ENCODE measurements at places on chromosomes 11 and 22.

GRCh38 chr11:26946257-26946716 is 47.6 kb upstream of the FIBIN start:
- DNase-seq = no peak

DNA sequence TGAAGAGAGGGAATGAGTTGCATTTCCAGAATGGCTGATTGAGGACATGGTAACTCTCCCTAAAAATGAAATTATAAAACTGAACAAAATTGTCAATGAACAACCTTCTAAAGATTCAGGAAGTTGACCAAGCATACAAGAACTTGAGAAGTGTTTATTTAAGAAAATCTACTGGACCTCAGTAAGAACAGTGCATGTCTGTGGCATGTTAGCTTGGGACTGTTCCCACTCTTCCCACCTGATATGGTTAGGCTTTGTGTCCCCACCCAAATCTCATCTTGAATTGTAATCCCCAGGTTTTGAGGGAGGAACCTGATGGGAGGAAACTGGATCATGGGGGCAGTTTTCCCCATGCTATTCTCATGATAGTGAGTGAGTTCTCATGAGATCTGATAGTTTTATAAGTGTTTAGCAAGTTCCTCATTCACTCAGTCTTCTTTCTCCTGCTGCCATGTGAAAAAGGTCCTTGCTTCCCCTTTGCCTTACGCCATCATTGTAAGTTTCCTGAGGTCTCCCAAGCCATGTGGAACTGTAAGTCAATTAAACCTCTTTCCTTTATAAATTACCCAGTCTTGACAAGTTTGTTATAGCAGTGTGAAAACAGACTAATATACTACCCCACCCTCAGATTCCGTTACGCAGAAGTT is 15.4 kb downstream of the MS4A13 start:
- DNase-seq = no peak

GRCh38 chr22:36773935-36774334 is 2.0 kb downstream of the IFT27 start:
- no peak for DNase-seq

GRCh38 chr11:121236115-121237001 is 56.2 kb upstream of the SC5D start:
- no peak for DNase-seq

DNA sequence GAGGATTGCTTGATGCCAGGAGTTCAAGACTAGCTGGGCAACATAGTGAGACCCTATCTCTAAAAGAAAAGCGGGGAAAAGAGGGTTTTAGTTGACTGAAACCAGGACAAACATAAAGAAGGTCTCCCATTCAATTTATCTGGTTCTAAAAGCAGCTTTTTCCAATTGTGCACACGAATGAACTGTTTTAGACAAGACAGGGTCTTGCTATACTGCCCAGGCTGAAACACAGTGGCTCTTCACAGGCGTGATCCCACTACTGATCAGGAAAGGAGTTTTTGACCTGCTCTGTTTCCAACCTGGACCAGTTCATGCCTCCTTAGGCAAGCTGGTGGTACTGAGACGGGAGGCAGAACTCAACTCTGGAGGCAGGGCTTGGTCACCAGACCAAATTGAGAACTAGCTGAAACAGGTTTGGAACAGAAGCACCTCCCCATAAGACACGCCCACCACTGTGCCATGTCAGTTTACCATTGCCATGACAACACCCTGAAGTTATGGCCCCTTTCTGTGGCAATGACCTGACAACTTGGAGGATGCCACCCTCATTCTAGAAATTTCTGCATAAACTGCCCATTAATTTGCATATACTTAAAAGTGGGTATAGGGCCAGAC is 2.8 kb upstream of the NUCB2 start:
- no peak for DNase-seq

DNA sequence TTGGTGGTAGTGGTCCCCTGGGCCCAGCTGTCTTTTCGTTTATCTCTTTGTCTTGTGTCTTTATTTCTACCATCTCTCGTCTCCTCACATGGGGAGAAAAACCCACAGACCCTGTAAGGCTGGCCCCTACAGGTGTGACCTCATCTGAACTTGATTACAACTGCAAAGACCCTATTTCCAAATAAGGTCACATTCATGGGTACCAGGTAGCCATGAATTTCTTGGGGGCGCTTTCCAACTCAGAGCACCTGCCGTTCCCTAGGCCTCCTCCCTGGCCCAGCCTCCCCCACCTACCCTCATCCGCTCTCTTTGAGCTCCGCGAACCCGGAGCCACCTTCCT is 14.0 kb upstream of the RRP7A start:
- no peak for DNase-seq

DNA sequence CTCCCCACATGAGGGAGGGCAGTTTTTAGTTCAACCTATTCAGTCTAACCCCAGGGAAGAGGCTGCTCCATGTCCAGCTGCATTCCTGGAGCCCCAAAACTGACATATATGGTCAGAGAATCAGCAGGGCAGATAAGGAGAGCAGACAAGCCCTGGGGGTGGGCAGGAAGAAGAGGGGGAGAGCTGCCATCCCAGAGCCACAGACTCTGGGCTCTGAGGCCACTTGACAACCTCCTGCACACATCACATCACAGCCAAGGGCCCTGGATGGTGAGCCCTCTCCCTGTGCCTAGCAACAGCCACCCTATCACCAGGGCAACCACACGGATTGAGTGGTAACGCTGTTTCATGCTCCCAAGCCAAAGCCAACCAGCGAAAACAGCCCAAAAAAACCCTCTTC is 3.1 kb downstream of the ARHGAP1 start:
- DNase-seq = no peak

DNA sequence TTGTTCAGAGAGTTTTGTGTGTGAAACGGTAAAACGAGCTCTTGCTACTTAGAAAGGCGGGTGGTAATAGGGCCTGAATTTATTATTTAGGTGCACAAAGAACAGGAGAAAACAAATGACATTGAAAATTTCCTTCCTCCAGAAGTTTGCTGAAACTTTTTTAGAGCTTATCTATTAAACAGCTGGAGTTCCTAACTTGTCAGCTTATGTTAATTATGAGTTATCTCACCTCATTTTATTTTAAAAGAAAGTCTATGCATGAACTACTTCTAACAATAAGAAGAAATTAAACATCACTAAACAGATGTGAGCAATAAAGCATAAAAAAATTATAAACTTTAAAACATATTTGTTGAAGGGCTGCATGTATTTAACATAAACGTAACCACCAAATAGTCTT is 373.9 kb upstream of the ANO3 start:
- DNase-seq = no peak

GRCh38 chr22:31271485-31271884 is 20.8 kb downstream of the PIK3IP1 start:
- DNase-seq = no peak

DNA sequence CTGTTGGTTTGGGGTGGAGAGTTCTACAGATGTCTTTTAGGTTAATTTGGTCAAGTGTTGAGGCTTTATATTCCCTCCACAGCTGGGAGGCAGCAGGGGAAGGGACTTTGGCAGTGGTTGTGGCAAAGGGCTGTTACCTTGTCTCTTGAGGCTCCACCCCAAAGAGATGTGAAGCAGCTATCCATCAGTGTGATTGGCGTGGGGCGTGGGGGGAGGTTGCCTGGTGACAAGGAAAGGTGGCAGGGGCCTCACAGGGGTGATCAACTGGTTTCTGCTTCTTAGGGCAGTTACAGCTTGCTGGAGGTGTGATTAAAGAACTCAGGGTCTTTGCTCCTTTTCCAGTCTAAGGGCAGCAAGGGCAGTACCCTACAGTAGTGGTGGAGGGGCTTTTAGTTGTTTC is 59.3 kb downstream of the FANCF start:
- no peak for DNase-seq

GRCh38 chr11:122093731-122094275 is 22.2 kb downstream of the BLID start:
- DNase-seq = no peak

- no peak for DNase-seq
Observed at GRCh38 chr11:102343809-102344208, 3.2 kb upstream of the BIRC2 start.

- no peak for DNase-seq
Observed at GRCh38 chr11:117559698-117560097, 232.0 kb downstream of the CEP164 start.

GRCh38 chr11:27281740-27282590 is 81.0 kb downstream of the CCDC34 start:
- DNase-seq = peak; percentile 75

- no peak for DNase-seq
Observed at GRCh38 chr22:41576877-41577276, 12.8 kb downstream of the PMM1 start.

DNA sequence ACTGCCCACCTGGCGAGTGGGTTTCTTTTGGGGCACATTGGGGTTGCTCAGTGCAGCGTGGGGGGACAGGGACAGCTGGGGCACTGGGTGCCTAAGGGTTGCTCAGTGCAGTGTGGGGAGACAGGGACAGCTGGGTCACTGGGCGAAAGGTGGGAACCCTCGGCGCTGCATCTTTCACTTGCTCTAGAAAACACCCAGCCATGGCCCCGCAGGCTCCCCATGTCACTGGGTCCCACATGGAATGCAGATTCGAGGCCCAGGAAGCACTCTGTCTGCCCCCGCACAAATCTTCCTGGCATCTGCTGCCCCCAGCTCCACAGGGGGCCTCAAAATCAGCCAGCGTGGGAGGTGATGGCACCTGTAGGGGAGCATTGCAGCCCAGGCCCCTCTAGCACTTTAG is 229.3 kb downstream of the BRD1 start:
- DNase-seq = no peak

DNA sequence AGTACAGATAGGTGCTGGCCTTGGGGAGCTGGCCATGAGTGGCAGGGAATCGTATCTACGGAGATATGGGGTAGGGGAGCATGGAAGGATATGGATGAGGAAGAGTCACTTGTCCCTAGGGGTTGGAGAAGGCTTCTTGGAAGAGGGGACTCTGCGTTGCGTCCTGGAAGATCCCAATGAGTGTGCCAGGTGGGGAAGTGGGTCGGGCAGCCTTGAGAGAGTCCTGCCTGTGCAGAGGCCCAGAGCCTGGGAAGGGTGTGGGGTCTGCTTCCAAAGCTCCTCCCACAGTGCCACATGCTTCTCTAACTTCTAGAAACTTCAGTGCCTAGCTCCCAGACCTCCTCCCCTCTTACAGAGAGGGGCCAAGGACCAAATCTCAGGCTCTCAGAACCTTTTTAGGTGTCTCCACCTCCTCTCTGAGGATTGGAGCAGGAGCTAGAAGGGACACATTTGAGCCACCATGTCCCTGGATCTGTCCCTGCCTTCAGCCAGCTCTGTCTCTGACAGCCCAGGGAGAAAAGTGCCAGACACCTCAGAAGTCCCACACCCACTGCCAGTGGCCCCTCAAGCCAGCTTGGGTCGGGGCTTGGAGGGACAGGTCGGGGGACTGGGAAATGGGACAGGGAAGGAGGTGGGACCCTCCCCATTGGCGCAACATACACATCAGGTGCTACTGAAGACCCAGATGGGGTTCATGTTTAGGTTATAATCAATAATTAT is 11.0 kb downstream of the RHBDD3 start:
- DNase-seq = no peak

GRCh38 chr22:33044112-33044511 is 14.1 kb downstream of the SYN3 start:
- DNase-seq = no peak

- DNase-seq = no peak
Observed at GRCh38 chr22:27881421-27881820, 37.6 kb downstream of the PITPNB start.

DNA sequence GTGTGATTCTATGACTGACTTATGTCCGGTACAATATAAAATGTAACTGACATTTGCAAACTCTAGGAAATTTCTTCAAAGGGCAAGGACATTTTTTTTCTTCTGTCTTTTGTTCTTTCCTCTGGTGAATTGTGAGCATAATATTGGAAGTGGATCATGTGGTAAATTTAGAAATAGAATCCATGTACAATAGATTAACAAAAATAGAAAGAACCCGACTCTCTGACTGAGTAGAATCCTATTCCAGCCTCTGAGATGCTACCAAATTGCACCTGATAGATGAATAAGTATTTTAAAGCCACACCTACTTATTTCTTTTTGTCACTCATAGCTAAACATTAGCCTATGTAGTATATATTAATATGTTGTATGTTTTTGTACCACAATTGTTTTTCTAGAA is 860.3 kb downstream of the LUZP2 start:
- no peak for DNase-seq

DNA sequence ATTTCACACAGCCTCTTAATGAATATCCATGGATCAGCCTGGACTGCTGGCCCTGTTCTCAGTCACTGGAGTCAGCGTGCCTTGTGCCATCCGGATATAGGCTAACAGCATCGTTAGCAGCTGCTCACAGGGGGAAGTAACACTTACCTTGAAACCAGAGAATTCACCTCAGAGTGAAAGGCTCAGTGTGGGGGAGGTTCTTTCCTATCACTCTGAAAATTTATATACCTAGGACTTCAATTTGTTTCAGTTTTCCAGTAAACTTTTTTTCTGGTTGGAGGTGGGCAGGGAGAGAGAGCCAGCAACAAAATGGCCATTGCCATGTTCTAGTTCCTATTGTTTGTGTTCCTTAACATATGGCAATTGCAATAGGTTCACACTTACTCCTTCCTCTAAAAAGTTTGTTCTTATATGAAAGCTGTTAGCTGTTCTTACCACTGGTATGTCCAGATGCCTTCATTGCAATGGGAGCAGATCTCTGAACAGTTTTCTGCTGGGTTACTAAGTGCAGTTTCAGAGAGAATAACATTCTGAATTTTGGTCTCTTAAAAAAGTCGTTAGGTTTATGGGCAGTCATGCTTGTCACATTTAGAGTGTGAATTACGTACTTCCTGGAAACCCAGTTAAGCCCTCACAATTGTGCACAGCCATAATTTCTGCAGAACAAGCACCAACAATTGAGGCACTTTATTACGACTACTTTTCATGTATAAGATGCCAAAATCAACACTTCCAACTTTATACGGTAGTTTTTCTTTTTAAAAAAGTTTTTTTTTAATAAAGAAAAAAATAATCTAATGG is 247.6 kb downstream of the CADM1 start:
- DNase-seq = no peak

All from sciatic nerve (tissue), 2 donors.